ENCODE measurements at places on chromosomes 3 and 15.

- no peak for DNase-seq
These were observed 147.3 kb downstream of the SMAD6 start for GRCh38 chr15:66849393-66849745.

- no peak for DNase-seq
These were observed 52.5 kb upstream of the ATP2B2 start for GRCh38 chr3:10557781-10558373.

DNA sequence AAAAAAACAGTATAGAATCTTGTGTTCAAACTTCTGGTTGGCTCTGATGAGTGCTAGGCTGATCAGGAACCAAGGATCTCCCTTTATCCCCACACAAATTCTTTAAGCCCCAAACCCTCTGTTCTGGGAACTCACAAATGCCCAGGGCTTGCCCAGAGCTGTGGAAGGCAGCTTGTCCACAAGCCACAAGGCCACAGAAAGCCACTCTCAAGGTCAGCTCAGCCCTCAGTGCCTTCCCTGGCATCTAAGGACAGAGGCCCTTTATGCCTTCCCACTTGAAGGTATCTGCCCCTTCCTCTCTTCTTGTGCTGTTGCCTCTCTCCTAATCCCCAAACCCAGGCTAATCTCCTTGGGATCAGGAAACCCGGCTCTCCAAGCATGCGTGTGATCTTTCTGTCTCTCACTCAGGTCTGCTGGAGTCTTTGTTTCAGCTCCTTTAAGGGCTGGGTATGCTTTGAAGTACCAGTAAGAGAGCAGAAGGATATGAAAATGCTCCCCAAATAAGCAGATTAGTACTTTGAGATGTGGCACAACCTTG lies 145.0 kb upstream of the TRIM42 start:
- DNase-seq = no peak

- DNase-seq = no peak
These were observed 22.8 kb upstream of the FGD5 start for GRCh38 chr3:14795996-14796395.

DNA sequence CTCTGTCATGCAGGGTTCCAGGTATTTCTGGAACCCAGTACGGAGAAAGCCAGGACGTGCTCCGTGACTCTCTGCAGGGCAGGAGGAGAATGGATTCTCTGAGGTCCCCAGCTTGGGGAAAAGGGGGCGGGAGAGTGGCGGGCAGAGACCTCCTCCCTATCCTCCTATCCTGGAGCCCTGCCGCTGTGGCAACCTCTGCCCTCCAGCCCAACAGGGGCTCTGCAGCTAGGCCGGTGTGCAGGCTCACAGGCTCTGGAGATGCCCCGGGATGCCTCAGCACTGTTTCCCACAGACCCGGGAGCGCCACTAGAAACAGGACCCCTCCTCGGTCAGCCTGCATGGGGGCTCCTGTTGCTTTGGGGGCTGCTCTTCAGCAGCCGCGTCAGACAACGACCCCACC lies 43.1 kb downstream of the NUP210 start:
- DNase-seq = no peak

DNA sequence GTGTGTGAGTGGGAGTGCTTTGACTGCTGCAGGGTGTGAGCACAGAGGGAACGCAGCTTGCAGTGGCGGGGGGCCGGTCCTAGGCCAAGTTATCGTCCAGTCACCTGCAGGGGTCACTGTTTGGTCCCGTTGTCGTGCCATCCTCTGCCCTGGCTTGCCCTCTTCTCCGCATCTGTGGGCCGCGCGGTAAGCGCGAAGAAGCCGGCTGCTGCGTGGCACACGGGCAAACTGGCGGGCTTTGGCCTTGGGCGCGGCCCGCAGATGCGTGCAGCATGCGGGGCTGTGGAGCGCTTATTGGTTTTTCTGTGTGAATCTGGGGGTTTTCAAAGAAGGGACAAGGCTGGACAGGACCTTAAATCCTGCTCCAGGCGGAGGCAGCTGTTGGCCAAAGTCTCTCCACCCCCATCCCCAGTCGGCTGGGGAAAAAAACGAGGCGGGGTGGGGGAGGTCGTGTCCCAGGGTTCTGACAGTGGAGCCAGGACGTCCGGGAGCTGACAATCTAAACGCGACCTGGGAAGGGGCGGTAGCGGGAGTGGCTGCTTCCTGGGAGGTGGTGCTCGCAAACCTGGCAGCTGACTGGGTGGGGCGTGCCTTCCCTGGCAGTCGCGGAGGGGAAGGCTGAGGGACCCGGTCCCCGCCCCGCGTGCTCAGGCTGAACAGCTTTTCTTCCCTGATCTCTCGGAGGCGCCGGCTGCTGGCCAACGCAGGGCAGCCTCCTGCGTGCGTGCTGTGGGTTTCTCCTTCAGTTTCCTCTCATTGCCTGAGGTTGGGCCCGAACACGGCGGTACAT lies 39.7 kb upstream of the VEPH1 start:
- peak; percentile 81 for DNase-seq

All from GM23338 (cell line).